ENCODE measurements at places on chromosomes 13 and 19. TPM values are rescaled to one million over a fixed set of nuclear protein-coding genes. Genes with fewer than 3 reads are reported as not detected.

Gene KLF12
- total RNA-seq, result 13.5 TPM

Gene MAMSTR
- 0.41 TPM for total RNA-seq

Gene CCDC194
- total RNA-seq, result 1.6 TPM

Gene KRTDAP
- not detected for total RNA-seq

Gene ATP4A
- not detected for total RNA-seq

Gene CGB1
- not detected for total RNA-seq

DNA sequence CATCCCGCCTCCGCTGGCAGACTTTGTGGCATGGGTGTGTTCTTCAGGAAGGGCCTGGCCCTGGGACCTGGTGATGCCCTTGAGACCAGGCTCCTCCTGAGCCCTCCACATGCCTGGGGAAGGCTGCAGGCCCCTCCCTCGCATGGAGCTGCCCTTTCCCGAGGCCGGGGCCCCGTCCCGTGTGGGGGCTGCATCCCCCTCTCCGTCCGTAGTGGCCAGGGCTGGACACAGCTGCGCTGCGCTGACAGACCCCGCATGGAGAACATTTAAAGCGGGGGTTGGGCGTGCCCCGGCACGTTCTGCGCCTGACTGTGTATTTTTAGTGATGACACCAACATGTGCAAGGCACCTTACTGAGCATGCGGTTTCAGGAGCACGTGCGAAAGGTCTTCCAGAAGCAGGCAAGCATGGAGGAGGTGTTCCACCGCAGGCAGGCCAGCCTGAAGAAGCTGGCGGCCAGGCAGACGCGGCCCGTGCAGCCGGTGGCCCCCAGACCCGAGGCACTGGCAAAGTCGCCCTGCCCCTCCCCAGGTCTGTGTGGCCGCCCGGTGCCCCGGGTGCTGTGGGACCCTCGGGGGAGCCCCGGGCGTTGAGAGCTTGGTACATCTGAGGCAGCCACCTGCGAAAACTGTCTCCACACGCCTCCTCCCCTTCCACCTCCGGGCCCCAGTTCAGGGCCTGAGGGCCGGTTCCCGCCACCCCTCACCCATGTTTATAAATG is 28.8 kb upstream of the F7 start:
- no peaks in the 10 kb centered on the region for H3K4me1 ChIP-seq
- DNase-seq, result no peak
- no peak overlapping the region for H3K4me3 ChIP-seq
- peaks cover 3% of the 10 kb centered on the region for H3K36me3 ChIP-seq
- H3K27me3 ChIP-seq, result no peaks in the 10 kb centered on the region
- H3K27ac ChIP-seq, result no peak overlapping the region

DNA sequence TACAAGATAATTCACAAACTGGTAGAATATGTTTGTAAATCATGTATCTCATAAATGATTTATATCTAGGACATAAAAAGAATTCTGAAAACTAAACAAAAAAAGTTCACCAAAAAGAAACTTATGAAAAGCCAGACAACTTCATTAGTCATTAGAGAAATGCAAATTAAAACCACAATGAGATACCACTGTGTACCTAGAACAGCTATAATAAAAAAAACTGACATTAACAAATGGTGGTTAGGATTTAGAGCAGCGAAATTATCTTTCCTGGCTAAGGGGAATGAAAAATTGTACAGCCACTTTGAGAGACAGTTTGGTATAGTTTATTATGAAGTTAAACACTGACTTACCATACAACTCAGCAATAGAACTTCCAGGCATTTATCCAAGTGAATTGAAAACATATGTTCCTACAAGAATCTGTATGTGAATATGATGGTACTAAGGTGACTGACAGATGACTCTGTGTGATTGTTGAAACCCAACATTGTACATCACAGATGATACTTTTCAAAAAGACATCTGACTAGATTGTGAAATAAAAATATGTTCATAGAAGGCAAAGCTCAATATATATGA is 41.8 kb downstream of the UGGT2 start:
- no peaks in the 10 kb centered on the region for H3K27me3 ChIP-seq
- no peak for DNase-seq
- H3K4me1 ChIP-seq, result no peaks in the 10 kb centered on the region
- no peak overlapping the region for H3K4me3 ChIP-seq
- no peaks in the 10 kb centered on the region for H3K36me3 ChIP-seq
- no peak overlapping the region for H3K27ac ChIP-seq

- H3K27me3 ChIP-seq, result no peaks in the 10 kb centered on the region
- no peak overlapping the region for H3K4me3 ChIP-seq
- H3K27ac ChIP-seq, result no peak overlapping the region
- no peak for DNase-seq
- H3K4me1 ChIP-seq, result peaks cover 11% of the 10 kb centered on the region
These were observed 11.6 kb upstream of the TOMM40 start for GRCh38 chr19:44879309-44880065.

GRCh38 chr13:53254500-53254899 is 225.9 kb downstream of the OLFM4 start:
- no peaks in the 10 kb centered on the region for H3K4me1 ChIP-seq
- no peaks in the 10 kb centered on the region for H3K36me3 ChIP-seq
- no peak overlapping the region for H3K4me3 ChIP-seq
- no peak overlapping the region for H3K27ac ChIP-seq
- peaks cover 3% of the 10 kb centered on the region for H3K27me3 ChIP-seq
- DNase-seq, result no peak

- no peaks in the 10 kb centered on the region for H3K4me1 ChIP-seq
- H3K27ac ChIP-seq, result no peak overlapping the region
These were observed 113.5 kb downstream of the COL4A1 start for GRCh38 chr13:110193491-110193890.

DNA sequence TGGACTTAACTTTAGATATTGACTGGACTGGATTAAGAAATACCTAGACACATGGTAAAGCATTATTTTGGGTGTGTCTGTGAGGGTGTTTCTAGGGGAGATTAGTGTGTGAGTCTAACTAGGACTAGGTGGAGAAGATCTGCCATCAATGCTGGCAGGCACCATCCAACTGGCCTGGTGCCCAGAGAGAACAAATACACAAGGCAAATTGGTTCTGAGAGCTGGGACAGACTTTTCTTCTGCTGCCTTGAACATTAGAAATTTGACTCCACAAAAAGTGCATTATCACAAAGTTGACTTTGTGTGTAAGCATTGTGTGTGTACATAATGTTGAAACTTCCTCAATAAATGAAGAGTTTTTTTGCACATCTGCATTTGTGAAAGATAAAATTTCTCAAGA is 522.1 kb downstream of the SUCLA2 start:
- no peak overlapping the region for H3K27ac ChIP-seq
- DNase-seq, result no peak
- H3K36me3 ChIP-seq, result no peaks in the 10 kb centered on the region

DNA sequence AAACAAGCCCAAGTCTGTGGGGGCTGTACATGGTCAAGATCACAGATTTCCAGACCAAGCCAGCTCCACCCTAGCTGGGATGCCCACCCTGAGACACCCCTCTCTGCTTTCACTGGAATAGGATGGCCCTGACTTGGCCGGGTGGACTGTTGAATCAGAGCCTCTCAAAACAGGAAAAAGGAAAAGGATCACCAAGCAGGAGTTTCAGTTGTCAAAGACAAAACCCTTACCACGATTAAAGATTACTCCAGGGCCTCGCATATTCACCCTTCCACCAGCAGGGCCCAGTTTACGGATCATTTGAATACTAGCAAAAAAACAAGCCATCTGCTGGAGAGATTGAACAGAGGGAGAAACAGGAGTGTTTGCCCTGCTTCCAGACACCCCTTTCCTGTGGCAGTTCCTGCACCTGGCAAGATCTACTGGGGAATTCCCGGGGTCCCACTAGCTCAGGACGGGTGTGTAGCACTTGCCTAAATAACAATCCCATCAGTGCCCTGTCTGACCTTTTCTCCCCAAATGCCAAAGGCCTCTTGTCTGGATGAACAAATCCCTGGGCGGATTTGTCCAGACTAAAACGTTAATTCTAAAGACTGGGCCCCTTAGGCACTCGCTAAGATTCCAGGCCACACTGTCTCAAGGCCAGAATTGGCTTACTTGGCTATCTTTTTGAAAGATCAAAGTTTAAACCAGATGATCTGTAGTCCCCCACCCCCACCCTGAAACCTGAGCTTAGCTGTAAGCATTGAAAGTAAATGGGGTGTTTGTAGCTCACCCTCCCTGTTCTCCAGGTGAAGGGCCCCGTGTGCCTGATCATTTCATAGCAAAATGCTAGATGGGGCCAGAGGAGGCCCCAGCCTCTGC is 38.4 kb downstream of the ACTN4 start:
- H3K27ac ChIP-seq, result peak overlapping the region; percentile 56
- no peak for DNase-seq
- H3K36me3 ChIP-seq, result peaks cover 11% of the 10 kb centered on the region
- H3K4me1 ChIP-seq, result peaks cover 43% of the 10 kb centered on the region

DNA sequence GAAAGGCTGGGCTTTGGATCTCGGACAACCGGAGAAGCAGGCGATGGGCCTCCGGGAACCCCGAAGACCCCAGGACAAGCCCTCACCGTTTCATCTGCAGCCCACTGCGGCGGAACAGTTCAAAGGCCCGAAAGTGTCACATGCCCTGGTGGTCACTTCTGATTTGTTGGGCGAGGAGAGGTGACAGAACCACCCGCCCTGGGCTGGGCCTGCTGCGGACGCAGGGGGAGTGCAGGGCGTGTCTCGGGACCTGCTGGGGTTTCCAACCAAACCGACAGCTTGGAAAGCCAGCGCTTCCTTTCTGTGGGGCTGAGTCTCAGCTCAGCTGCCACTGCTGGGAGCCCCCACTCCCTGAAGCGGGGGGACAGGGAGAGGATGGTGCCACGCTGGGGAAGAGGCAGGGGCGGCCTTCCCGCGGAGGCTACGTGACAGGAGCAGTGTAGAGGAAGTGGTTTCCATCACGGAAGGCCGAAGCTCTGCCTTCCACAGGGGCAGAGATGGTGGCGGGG is 22.8 kb upstream of the ZBTB7A start:
- peaks cover 39% of the 10 kb centered on the region for H3K4me1 ChIP-seq
- peak overlapping the region; percentile 92 for H3K27ac ChIP-seq
- H3K4me3 ChIP-seq, result peak overlapping the region; percentile 77

DNA sequence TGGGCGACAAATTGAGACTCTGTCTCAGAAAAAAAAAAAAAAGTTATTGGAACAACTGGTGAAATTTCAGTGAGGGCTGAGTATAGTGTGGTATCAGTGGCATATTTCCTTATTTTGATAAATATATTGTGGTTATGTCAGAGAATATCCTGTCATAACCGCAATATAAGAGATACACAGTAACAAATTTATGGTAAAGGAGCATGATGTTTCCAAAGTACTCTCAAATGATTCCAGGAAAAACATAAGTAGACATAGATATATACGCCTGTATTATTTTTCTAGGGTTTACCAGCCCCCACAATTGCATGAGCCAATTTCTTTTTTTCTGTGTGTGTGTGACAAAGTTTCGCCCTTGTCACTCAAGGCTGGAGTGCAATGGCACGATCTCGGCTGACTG is 5.7 kb upstream of the C5AR1 start:
- H3K27me3 ChIP-seq, result peaks cover 10% of the 10 kb centered on the region
- H3K27ac ChIP-seq, result no peak overlapping the region
- peaks cover 4% of the 10 kb centered on the region for H3K4me1 ChIP-seq
- DNase-seq, result no peak
- no peaks in the 10 kb centered on the region for H3K36me3 ChIP-seq

Data from activated naive CD8-positive, alpha-beta T cell treated with anti-CD3 and anti-CD28 coated beads for 36 hours (primary cell).